ENCODE measurements at places on chromosomes 7 and 10.

- DNase-seq: no peak
Observed at GRCh38 chr7:128160296-128160695, 80.8 kb upstream of the LEP start.

GRCh38 chr10:12036073-12036655, 6.4 kb downstream of the UPF2 start:
- no peak for DNase-seq

GRCh38 chr10:55220975-55221374, 419.9 kb upstream of the PCDH15 start:
- DNase-seq: no peak

DNA sequence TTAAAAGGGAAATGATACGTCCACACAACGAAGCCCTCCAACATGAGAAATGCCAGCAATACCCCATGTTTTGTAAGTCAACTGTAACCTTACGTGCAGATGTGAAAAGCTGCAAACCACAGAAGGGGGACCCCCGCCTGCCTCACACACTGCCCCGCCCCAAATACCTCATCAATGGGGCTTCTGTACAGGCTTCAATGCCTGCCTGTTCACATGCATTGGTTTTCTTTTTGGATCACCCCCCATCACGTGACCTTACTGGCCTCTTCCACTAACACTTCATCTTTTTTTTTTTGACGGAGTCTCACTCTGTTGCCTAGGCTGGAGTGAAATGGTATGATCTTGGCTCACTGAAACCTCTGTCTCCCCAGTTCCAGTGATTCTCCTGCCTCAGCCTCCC, 224.0 kb downstream of the TNS3 start:
- DNase-seq: no peak

DNA sequence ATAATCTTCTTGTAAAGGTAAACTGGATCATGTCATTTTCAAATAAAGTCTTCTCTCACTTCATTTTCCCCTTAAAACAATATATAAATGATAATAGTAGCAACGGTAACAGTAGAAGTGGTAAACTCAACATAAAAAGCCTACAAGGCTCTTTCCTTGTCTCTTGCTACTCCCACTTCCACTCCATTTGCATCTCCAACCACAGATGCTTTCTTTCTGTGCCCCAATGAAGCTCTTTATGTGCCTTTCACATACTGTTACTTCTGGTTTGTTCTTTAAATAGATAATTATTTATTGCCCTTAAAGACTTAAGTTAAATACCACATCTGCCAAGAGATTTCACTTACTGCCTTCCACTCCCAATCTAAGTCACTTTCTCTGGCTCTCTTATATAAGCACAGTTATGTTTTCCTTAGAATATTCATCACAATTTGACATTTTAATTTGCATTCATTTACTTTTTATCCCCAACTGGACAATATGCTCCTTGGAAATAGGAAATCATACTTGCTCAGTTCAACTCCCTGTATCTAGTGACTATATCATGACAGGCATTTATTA, 149.9 kb downstream of the CRPPA start:
- DNase-seq: no peak

- no peak for DNase-seq
Observed at GRCh38 chr10:130137090-130137448, 878 bp downstream of the GLRX3 start.

Measured in NCI-H524 treated with DMSO at 0.1 percent for 48 hours (cell line).